Esophagus mucosa (tissue), 1 donor: ENCODE measurements at places on chromosomes 1 and 21.

- no peak for ATAC-seq
Measured at GRCh38 chr1:180926164-180926981, 13.7 kb downstream of the KIAA1614 start.

DNA sequence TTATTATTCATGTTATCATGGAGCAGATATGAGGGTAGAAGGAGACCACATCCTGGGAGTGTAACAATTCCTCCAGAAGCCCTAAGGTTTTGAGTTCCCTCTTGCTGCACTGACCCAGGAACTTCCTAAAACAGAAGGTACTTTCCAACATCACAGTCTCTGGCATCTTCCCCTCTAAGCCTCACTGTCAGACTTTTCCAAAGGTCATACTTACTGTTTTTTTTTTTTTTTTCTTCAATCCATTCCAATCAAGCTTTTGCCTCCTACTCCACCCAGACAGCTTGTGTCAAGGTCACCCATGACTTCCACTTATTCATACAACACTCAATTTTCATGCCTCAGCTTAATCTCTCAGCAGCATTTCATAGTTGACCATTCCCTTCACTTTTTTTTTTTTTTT is 18.4 kb upstream of the UQCRHL start:
- ATAC-seq = no peak

DNA sequence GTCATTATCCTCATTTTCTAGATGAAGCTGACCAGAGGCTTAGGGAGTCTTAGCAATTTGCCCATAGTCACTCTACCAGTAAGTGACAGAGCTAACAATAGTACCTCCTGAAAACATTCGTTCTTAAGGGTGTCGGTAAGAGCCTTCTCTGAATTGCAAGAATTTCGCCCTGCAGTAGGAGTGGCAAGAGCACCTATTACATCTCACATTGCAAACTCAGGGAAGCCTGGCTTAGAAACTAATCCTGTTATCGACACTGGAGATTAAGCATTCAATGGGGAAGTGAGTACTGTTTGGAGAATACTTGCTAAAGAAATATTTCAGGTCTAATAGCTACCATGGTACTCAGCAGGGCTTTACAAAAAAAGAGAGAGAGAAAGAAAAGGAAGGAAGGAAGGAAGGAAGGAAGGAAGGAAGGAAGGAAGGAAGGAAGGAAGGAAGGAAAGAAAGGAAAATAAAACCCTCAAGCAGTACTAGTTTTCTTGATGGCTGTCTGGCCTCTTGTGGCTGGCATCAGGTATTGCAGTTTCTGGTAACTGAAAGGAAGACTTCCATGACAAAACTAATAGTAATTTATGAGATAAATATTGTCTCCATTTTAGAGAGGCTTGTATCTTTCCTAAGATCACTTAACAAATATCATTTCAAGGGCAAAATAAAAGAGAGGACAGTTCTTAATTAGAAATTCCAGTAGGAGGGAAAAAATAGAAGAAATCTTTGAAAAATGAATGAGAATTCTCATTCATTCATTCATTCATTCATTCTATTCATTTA is 10.4 kb downstream of the C1orf226 start:
- peak; percentile 88 for ATAC-seq

DNA sequence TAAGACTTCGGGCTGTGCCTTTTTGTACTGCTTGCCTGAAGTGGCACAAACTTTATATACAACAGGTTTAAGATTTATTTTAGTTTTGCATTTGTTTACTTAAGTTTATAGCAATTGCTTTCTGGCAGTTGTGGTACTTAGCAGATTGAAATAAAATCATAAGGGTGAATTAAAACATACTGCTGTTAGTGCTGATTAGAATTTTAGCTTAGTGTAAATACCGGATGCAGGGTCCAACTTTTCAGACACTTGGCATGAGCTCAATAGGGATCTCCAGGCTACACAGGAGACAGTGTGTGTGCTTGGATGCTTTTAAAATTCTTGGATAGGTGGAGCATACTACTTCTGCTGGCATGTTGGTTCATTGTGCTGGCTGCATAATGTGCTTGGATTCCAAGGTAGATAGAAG is 159.6 kb downstream of the NFIA start:
- ATAC-seq = no peak

GRCh38 chr21:44867464-44867863 is 6.0 kb downstream of the PTTG1IP start:
- ATAC-seq = no peak

GRCh38 chr1:35580949-35581388 is 7.9 kb downstream of the TFAP2E start:
- no peak for ATAC-seq

DNA sequence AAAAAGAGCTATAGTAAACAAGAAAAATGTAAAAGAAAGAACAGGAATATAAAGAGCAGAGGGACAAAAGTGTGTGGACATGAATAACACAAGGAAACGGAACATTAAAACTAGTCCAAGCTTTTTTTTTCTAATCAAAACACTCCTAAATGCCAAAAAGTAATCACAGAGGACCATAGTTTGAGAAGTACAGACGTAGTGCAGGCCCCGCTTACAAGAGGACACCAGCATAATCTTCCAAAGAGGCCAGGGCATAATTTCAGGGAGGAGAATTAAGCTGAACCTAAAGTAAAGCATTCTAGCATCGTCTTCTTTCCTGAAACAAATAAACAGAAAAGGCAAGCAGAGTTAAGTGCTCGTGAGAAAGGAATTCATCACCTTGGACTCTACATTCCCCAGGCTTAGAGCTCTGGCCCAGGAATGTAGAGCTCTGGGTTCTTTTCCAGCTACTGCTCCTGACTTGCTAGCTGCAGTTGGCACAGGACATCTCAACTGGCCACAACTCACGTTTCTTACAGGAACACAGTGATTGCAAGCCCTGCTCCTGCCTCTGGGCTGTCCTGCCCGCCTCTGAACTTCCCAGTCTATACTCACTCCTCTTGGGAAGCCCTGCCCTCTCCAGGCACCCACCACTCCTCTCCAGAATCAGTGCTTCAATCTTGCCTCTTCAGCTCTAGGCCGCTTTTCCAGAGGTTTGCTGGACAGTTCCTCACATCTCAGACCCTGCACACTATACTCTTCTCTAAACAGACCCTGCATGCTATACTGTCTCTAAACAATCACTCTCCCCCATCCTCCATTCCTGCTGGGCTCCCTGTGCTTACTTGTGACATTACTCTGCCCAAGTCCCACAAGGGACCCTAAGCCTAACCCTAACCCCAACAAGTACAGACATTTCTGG is 9.8 kb downstream of the RGS8 start:
- no peak for ATAC-seq

GRCh38 chr1:209106237-209106741 is 477.2 kb upstream of the CAMK1G start:
- no peak for ATAC-seq

- ATAC-seq = no peak
Measured at GRCh38 chr1:155809088-155809487, 47.9 kb downstream of the GON4L start.

- peak; percentile 5 for ATAC-seq
Measured at GRCh38 chr21:41741253-41742072, 25.4 kb downstream of the RIPK4 start.

DNA sequence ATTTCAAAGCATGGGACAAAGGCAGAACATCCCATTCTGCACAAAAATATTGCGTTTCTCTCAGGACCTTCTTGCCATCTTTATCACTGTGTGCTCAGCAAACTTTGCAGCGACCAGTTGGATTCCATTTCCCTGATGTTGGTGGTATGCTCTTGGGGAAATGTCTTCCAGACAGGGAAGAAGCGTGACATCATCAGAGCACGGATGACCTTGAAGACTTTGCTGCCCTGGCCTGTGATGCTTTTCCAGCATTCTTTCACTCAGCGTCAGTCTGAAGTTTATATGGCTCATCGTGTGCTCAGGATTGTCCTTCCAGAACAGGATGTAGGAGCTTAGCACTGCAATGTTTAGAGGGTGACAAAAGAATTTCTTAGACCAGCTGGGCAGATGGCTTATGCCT is 131.4 kb upstream of the F3 start:
- no peak for ATAC-seq

DNA sequence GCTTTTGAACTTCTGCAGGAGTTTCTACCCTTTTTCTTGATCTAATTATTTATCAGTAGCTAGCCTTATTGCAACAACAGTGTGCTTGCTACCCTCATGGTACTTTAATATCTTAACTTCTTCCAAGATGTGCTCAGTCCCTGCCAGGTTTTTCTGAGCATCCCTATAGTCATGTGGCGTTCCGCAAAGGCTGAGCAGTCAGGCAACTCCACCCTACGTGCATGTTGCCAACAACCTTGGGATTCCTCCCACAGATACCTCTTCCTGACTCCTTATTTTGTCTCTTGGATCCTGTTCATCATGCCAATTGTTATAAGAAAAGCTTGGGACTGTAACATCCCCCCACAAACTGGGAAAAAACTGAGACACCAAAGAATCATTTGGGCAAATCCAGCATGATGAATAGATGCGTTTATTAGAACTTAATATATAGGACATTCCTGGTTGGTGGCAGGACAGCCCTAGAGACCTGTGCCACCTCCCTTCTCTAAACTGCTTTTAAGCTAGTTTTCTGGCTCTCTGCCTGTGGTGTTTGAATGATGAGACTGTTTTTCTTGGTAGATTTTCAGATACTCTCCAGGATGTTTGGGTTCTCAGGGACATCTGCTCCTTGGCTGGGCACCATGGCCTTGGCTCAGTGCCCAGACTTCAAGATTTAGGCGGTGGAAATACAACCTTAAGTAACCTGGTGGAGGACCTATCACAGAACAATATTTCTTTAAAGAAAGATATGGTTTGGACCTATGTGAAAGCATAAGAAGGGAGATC is 27.1 kb upstream of the KCTD3 start:
- no peak for ATAC-seq

DNA sequence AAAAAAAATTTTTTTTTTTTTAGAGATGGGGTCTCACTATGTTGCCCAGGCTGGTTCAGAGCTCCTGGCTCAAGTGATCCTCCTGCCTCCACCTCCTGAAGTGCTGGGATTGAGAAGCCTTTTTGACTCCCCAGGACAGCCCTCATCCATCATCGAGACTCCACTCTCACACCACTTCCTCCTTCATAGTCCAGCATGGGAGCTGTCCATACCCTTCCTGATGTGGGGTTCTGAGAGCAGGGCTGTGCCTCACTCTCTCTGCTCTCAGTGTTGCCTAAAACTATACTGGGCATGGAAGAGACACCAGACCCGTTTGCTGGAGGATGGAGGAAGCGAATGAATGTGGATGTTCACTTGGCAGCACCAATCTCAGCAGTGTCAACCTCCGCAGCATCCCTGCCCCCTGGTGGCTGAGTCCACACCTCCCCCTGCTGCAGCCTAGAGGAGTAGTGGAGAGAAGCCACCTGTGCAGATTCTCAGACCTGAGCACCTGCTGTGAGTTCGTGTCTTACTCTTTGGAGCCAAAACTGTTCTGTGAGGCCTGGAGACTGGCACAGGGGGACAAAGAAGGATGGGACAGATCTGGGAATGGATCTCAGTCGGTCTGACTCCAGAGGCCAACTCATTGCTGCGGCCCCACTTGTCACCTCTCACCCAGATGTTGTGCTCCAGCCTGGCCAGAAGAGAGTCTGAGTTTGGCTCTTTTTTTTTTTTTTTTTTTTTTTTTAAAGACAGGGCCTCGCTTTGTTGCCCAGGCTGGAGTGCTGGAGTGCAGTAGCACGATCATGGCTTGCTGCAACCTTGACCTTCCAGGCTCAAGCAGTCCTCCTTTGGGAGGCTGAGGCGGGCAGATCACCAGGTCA is 17.7 kb downstream of the TINAGL1 start:
- ATAC-seq = peak; percentile 93
